ENCODE measurements at places on chromosomes 3 and 15.
A peak's percentile ranks its signal among the peaks of the same experiment; 100 is the strongest.

GRCh38 chr3:106936337-106936736 is 440.9 kb upstream of the CCDC54 start:
- no peak for DNase-seq

DNA sequence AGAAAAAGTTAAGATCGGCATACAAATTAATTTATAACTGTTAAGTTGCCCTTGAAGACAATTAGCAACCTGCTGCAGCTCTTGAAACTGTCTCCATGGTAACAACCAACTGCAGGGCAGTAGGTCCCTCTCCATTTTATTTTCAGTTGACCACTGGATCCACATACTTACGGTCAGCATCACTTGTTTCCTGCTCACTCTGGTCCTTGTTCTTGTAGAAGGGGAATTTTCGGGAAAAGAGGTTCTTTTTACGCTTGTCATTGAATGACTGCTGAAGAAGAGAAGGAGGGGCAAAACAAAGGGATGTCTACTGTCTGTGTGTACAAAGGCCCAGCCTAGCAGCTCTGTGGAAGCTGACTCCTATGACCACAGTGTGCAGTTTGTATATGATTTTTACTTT is 46.8 kb upstream of the MELTF start:
- no peak for DNase-seq

GRCh38 chr3:156211583-156211982 is 91.2 kb downstream of the KCNAB1 start:
- no peak for DNase-seq

GRCh38 chr15:90151989-90152645 is 49.0 kb upstream of the SEMA4B start:
- DNase-seq, result no peak

- no peak for DNase-seq
Observed at GRCh38 chr3:122678506-122678905, 2.1 kb upstream of the PARP14 start.

GRCh38 chr3:65855370-65856100 is 183.2 kb downstream of the MAGI1 start:
- DNase-seq, result no peak

DNA sequence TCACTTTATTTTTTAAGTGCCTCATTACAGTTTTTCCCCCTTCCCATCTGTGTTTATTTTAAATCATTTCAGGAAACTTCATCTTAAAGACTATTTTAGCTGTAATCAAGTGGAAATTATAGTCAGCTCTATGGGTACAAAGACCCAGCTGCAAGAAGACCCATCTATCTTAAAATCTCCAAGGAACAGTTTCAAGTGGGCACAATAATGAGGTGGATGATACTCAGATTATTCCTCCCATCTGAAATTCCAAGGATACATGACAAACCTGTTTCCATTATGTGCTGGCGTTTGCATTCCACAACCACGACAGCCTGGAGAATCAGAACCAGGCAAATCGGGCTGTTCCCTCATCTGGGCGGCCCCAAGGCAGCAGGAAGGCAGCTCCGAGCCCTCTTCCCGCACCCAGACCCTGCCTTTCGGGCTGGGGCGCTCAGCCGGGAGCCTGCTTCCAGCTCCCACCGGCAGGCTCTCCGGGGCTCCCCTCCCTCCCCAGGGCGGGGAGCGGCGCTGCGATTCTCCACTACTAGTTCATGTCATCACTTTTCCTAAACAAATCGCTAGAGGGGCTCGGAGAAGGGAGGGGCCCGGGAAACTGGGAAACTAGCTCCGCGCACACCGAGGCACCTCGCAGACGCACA is at the start of gene MGLL:
MGLL (minus strand) TSS at position 475 of the 641 bp plus-strand sequence; CDS start at position 278, 197 bp downstream.
- DNase-seq, result peak; percentile 32

GRCh38 chr15:90028376-90028944 is 27.3 kb downstream of the ZNF710 start:
- no peak for DNase-seq

DNA sequence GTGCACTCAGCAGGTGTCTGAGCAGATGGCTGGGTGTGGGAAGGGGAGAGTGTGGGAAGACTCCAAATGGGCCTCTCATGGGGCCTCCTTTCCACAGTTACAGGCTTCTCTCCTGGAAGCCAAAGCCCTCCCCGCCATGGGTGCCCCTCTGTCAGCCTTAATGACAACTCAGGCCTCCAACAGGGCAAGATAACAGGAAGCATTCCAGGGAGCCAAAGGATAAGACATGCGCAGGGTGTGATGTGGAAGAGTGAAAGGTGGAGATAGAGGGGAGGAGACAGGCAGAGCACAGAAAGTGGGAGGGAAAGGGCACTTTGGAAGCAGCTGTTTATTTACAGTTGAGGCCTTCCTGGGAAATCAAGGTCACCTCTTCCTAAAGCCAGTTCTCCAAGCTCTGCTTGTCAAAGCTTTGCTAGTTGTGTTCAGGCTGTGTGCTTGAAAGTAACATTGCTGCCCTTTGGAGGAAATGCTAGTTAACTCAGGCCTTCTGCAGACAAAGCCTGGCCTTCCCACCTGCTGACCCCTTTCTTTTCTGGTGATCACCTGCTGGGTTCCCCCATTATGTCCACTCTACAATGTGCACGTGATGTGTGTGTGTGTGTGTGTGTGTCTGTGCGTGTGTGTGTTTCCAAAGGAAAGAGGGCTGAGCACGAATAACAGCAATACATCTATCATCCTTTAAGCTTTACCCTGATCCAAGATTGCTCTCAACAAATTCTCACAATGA is 35.2 kb upstream of the SMAD3 start:
- no peak for DNase-seq

DNA sequence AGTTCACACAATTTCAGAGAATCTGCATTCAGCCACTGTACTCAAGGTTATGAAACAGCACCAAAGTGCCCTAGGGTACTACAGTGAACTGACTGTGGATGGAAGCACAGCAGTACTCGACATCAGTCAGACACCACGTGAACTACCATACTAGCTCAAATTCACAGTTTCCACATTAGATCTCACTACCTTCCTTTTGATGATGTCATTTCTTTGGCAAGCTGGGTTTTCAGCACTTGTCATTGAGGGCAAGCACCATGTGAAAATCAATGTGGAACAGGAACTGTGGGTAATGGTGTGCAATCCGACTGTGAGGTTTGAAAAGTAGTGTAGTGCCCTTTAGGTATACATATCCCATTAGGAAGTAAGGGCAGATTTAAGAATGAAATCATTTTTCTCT is 110.5 kb upstream of the BFSP2 start:
- no peak for DNase-seq
